ENCODE measurements at places on chromosomes 4 and X.

DNA sequence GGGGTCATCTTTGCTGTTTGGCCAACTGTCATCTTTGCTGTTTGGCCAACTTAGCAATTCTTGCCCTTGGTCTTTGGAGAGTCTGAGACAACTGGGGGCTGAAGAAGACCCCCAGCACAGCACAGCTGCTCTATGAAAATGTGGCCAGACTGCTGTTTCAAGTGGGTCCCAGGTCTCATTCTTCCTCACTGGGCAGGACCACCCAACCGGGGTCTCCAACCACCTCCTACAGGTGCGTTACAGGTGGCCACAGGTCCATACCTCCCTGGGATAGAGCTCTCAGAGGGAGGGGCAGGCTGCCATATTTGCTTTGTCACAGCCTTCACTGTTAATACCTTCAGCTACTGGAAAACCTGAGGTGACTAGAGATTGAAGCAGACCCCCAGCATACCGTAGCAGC lies 82.1 kb upstream of the TCEAL2 start:
- DNase-seq: no peak

DNA sequence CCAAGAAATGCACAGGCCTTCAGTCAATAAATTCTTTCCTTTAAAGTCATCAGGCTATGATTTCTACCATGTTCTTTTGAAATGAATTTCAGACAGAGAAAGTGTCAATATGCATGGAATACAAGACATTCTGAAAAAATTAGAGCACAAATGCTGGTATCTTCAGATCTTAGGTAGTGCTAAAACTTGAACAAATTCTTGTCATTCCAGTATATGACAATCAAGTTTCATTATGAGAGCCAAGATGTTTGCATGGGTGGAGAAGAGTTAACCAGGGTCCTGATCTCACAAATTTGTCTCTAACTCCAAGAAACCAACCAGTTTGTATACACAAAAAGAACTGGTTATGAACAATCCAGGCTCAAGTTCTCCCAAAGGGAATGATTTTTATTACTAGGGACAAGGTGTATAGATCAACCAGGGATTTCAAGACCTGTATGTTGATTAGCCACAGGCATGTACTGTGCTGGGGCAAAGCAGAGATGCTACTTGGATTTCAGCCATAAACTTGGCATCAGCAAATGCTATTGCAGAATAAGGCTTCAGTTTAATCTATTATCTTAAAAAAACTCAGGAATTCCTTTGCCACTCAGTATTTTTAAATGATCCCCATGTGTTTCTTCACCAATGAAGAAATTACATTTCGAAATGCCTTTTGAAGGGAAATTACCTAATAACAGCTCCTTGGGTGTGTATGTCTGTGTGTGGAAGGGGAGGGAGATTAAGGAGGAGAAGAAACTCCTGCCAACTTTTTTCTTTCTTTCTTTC lies 69.7 kb downstream of the FANCB start:
- no peak for DNase-seq

- DNase-seq: no peak
Measured at GRCh38 chr4:156790866-156791265, 180.7 kb downstream of the PDGFC start.

- no peak for DNase-seq
Measured at GRCh38 chr4:26912069-26912468, 51.4 kb downstream of the STIM2 start.
